Adrenal gland (tissue), 19 donors: ENCODE measurements at places on chromosomes 7 and 10. TPM values are rescaled to one million over a fixed set of nuclear protein-coding genes. Genes with fewer than 3 reads are reported as not detected.
A peak's percentile ranks its signal among the peaks of the same experiment; 100 is the strongest.

- H3K27me3 ChIP-seq, result no peaks in the 10 kb centered on the region
- no peaks in the 10 kb centered on the region for H3K4me1 ChIP-seq
- no peaks in the 10 kb centered on the region for H3K36me3 ChIP-seq
- no peak overlapping the region for H3K27ac ChIP-seq
Observed at GRCh38 chr7:50273301-50273700, 31.2 kb upstream of the IKZF1 start.

GRCh38 chr7:116305485-116306408 lies 95.4 kb downstream of the TES start:
- no peak overlapping the region for H3K4me3 ChIP-seq
- H3K27ac ChIP-seq, result no peak overlapping the region
- H3K36me3 ChIP-seq, result no peaks in the 10 kb centered on the region
- no peaks in the 10 kb centered on the region for H3K27me3 ChIP-seq

Gene PTF1A
- polyA plus RNA-seq, result not detected

DNA sequence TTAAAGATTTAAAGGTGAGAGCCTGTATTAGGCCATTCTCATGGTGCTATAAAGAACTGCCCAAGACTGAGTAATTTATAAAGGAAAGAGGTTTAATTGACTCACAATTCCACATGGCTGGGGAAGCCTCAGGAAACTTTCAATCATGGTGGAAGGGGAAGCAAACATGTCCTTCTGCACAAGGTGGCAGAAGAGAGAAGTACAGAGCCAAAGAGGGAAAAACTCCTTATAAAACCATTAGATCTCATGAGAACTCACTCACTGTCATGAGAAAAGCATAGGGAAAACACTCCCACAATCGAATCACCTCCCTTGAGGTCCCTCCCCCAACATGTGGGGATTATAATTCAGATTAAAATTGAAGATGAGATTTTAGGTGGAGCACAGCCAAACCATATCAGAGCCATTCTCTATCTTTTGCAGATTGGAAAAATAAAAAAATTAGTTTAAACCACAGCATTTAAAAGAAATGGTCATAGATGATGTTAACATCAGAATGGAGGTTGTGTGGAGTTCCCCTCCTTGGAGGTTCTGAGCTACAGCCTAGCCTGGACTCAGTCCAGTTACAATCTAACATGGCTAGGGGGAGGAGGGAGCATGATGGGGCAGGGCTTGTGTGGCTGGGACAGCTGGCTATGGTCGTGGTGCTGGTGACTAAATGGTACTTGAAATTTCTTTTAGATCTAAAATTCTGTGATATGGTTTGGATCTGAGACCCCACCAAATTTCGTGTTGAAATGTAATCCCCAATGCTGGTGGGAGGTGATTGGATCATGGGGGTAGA lies 33.1 kb downstream of the GSTO2 start:
- H3K27ac ChIP-seq, result no peak overlapping the region
- H3K27me3 ChIP-seq, result no peaks in the 10 kb centered on the region
- H3K4me1 ChIP-seq, result no peaks in the 10 kb centered on the region
- H3K4me3 ChIP-seq, result no peak overlapping the region
- no peaks in the 10 kb centered on the region for H3K36me3 ChIP-seq
- DNase-seq, result no peak

- H3K4me1 ChIP-seq, result no peaks in the 10 kb centered on the region
- no peak overlapping the region for H3K4me3 ChIP-seq
- peak; percentile 2 for DNase-seq
- H3K27ac ChIP-seq, result no peak overlapping the region
- peaks cover 8% of the 10 kb centered on the region for H3K27me3 ChIP-seq
Observed at GRCh38 chr10:100614429-100615095, 78.8 kb downstream of the HIF1AN start.

GRCh38 chr7:33425395-33425794 lies 296.0 kb downstream of the BBS9 start:
- no peak overlapping the region for H3K4me3 ChIP-seq
- H3K27ac ChIP-seq, result no peak overlapping the region
- no peaks in the 10 kb centered on the region for H3K4me1 ChIP-seq
- H3K27me3 ChIP-seq, result no peaks in the 10 kb centered on the region
- no peak for DNase-seq

- H3K4me3 ChIP-seq, result no peak overlapping the region
- DNase-seq, result no peak
- no peaks in the 10 kb centered on the region for H3K27me3 ChIP-seq
- peaks cover 19% of the 10 kb centered on the region for H3K4me1 ChIP-seq
Observed at GRCh38 chr7:87645446-87645845, 17.2 kb downstream of the RUNDC3B start.

GRCh38 chr10:16182144-16182543 lies 254.7 kb upstream of the PTER start:
- no peaks in the 10 kb centered on the region for H3K27me3 ChIP-seq
- H3K4me3 ChIP-seq, result no peak overlapping the region
- no peak overlapping the region for H3K27ac ChIP-seq
- H3K4me1 ChIP-seq, result no peaks in the 10 kb centered on the region

GRCh38 chr7:128203710-128204214 lies 37.3 kb upstream of the LEP start:
- H3K36me3 ChIP-seq, result no peaks in the 10 kb centered on the region
- no peak overlapping the region for H3K27ac ChIP-seq
- peaks cover 14% of the 10 kb centered on the region for H3K27me3 ChIP-seq
- no peak overlapping the region for H3K4me3 ChIP-seq

- DNase-seq, result peak; percentile 8
- H3K4me3 ChIP-seq, result no peak overlapping the region
- H3K27me3 ChIP-seq, result peaks cover 7% of the 10 kb centered on the region
- no peak overlapping the region for H3K27ac ChIP-seq
Observed at GRCh38 chr10:105063796-105064195, 422.7 kb downstream of the SORCS3 start.
